Endodermal cell (in vitro differentiated cells): ENCODE measurements at places on chromosomes 4 and X. TPM values are rescaled to one million over a fixed set of nuclear protein-coding genes. Genes with fewer than 3 reads are reported as not detected.

GRCh38 chrX:10157032-10157341 is 212 bp downstream of the CLCN4 start:
- peak overlapping the region; percentile 78 for H3K4me3 ChIP-seq
- H3K27ac ChIP-seq, result peak overlapping the region; percentile 30
- H3K27me3 ChIP-seq, result no peaks in the 10 kb centered on the region
- DNase-seq, result no peak

DNA sequence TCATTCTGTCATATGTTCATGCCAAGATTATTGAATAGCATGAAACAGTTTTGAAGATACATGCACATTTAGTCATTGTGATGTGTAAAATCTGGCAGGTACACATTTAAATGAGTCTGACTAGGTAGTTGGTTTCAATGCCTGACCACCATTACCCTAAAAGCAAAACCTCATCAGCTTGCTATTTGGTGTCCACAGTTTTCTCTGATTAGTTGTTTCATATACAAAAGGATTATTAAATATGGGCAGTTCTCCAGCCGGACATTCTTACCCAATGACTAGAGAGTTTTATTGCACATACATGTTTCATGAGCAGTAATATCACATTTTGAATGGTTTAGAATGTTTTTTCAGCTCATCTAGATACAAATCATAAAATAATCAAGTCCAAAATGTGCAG is 23.7 kb downstream of the DCHS2 start:
- no peak for DNase-seq
- H3K27ac ChIP-seq, result no peak overlapping the region
- no peaks in the 10 kb centered on the region for H3K4me1 ChIP-seq
- no peak overlapping the region for H3K4me3 ChIP-seq
- no peaks in the 10 kb centered on the region for H3K27me3 ChIP-seq
- no peaks in the 10 kb centered on the region for H3K36me3 ChIP-seq

GRCh38 chrX:14355556-14355955 is 173.8 kb upstream of the GLRA2 start:
- no peak for DNase-seq
- H3K27ac ChIP-seq, result no peak overlapping the region
- H3K4me1 ChIP-seq, result peaks cover 8% of the 10 kb centered on the region
- no peaks in the 10 kb centered on the region for H3K27me3 ChIP-seq

DNA sequence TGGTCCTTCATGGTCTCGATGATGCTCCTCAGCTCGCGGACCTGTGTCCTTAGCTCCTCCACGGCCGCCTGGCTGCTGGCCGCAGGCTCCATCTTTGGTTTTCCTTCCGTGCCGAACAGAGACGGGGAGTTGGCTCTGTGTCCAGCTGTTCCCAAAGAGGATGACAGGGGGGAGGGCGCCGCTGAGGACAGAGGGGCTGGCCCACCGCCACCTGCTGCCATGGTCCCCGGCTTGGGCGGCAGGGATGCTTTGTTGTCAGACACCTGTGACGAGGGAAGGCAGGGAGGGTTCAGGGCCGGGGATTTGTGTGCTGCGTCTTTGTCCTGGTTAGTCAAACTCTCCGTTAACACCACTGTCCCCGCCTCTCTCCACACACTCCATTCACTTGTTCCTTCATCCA is 26.6 kb upstream of the MAP3K15 start:
- H3K4me1 ChIP-seq, result no peaks in the 10 kb centered on the region
- no peak overlapping the region for H3K27ac ChIP-seq
- no peaks in the 10 kb centered on the region for H3K36me3 ChIP-seq
- no peak for DNase-seq
- H3K4me3 ChIP-seq, result no peak overlapping the region
- no peaks in the 10 kb centered on the region for H3K27me3 ChIP-seq

- no peaks in the 10 kb centered on the region for H3K27me3 ChIP-seq
- no peak overlapping the region for H3K4me3 ChIP-seq
- no peak for DNase-seq
- no peaks in the 10 kb centered on the region for H3K4me1 ChIP-seq
- H3K36me3 ChIP-seq, result peaks cover 27% of the 10 kb centered on the region
These were observed 60.7 kb downstream of the BLTP1 start for GRCh38 chr4:122212880-122213279.

DNA sequence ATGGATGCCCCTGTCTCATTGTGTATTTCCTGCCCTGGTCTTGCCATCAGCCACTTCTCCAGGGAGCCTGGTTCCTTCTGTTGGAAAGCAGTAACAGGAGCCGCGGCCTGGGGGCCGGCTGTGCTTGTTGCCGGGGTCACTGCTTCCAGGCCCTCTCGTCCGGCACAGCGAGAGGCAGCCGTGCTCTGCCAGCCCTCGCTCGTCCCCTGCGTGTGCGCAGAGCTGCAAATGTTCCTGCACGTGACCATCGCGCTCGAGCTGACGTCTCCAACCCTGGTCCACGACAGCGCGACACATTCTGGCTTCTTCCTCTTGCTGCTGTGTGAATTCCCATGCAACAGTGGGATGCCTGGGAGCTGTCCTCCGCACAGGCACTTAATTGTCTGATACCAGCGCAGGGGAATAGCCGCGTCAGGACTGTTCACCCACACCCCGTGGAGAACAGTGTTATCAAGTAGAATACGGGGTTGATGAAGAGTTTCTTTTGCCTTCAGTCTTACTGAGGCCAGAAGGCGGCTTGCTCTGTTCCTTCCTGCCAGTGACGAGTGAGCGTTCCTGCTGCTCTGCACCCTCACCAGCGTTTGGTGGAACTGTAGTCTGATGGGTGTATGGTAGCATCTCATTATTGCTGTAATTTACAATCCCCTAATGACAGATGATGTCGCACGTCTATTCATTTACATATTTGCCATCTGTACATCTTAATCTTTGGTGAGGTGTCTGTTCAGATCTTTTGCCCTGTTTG is 12.3 kb downstream of the PDE6B start:
- H3K36me3 ChIP-seq, result no peaks in the 10 kb centered on the region
- peak overlapping the region; percentile 57 for H3K27ac ChIP-seq
- peak; percentile 39 for DNase-seq
- no peak overlapping the region for H3K4me3 ChIP-seq
- H3K27me3 ChIP-seq, result no peaks in the 10 kb centered on the region

GRCh38 chrX:38982370-38982769 is 181.1 kb downstream of the MID1IP1 start:
- no peaks in the 10 kb centered on the region for H3K36me3 ChIP-seq
- no peaks in the 10 kb centered on the region for H3K4me1 ChIP-seq
- H3K27ac ChIP-seq, result no peak overlapping the region
- H3K4me3 ChIP-seq, result no peak overlapping the region

DNA sequence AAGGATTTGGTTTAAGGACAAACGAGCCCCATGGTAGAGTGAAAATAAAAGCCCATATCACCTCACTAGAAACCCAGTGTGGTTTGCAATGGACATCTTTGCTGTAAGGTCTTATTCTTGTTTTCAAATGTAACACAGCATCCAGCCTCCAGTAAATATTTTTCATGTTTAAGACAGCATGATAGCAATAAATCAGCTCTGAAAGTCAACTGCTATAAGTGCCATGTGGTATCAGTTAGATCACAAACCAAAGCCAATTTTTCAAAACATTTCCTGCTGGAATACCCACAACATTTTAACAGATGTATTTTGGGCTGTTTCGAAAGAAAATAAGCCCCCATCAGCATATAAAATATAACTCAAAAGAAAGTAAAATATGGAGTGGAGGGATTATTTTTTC is 24.0 kb upstream of the SCML1 start:
- no peaks in the 10 kb centered on the region for H3K36me3 ChIP-seq
- no peaks in the 10 kb centered on the region for H3K27me3 ChIP-seq
- no peak for DNase-seq

- no peaks in the 10 kb centered on the region for H3K27me3 ChIP-seq
- H3K27ac ChIP-seq, result no peak overlapping the region
- no peak overlapping the region for H3K4me3 ChIP-seq
- H3K36me3 ChIP-seq, result no peaks in the 10 kb centered on the region
- no peak for DNase-seq
These were observed 597.1 kb downstream of the MID1IP1 start for GRCh38 chrX:39398215-39398962.

DNA sequence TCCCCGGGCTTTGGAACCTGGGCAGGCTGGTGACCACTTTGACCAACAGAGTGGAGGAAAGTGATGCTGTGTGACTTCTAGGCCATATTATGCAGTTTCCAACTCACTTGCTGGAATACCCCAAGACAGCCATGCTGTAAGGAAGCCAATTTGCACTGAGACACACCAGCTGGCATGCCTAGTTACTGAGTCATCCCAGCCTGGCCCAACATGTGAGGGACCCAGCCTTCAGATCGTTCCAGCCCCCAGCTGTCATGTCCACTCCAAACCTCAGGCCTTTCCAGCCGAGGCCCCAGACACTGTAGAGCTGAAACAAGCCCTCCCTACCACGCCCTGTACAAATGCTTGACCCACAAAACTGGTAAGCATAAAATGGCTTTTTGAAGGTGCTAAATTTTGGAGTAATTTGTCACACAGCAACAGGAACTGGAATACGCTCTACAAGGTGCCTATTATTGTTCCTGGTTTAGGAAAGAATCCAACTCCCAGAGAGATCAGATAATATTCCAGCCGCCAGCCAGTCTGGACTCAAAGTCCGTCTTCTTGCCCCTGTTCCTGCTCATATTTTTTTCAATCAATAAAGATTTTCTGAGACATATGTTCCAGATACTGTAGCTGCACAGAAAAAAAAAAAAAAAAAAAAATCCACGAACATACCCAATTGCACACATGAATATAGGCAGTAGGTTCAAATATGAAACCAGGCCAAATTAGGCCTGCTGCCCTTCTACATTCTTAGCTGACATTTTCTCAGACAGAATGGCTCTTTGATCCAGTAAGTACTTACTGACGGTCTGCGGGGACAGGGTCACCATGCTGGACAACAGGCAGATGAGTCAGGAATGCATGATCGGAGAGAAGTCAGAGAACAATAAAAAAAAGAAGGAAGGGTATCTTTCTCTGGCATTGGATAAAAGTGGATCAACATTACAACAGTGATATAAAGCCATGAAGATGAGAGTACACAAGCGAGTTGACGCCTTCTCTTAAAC is 35.1 kb downstream of the SH3KBP1 start:
- no peak overlapping the region for H3K4me3 ChIP-seq
- H3K36me3 ChIP-seq, result no peaks in the 10 kb centered on the region
- no peak for DNase-seq
- H3K27ac ChIP-seq, result no peak overlapping the region
- H3K27me3 ChIP-seq, result no peaks in the 10 kb centered on the region

- H3K27ac ChIP-seq, result no peak overlapping the region
- H3K4me1 ChIP-seq, result no peaks in the 10 kb centered on the region
- no peaks in the 10 kb centered on the region for H3K36me3 ChIP-seq
- no peak overlapping the region for H3K4me3 ChIP-seq
These were observed 40.9 kb upstream of the PRDM8 start for GRCh38 chr4:80156410-80156809.

DNA sequence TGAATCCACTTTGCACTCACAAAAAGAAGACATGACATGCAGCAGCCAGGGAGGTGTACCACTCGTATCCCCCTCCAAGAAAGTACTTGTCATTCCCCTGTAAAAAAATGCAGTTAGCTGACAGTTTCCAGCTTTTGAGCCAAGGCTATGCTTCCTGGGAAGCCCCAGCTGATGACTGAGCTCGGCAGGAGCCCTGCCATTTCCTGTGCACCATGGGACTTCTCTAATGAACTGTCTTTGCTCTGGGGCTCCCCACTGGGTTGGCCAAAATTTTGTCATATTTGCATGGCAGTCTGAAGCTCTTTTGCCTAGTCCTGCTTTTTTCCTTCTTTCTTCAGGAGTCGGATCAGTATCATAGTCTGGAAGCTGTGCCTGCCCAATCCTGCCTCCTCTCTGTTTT is 104.5 kb upstream of the MAOA start:
- H3K4me1 ChIP-seq, result peaks cover 3% of the 10 kb centered on the region
- H3K4me3 ChIP-seq, result no peak overlapping the region
- DNase-seq, result peak; percentile 71
- no peak overlapping the region for H3K27ac ChIP-seq
- H3K27me3 ChIP-seq, result no peaks in the 10 kb centered on the region

- DNase-seq, result no peak
- H3K36me3 ChIP-seq, result no peaks in the 10 kb centered on the region
- no peak overlapping the region for H3K4me3 ChIP-seq
- no peak overlapping the region for H3K27ac ChIP-seq
These were observed 26.4 kb downstream of the CDKN2AIP start for GRCh38 chr4:183470821-183471220.

- H3K27me3 ChIP-seq, result no peaks in the 10 kb centered on the region
- peak; percentile 16 for DNase-seq
- no peak overlapping the region for H3K27ac ChIP-seq
- H3K4me1 ChIP-seq, result no peaks in the 10 kb centered on the region
These were observed 32.5 kb downstream of the HTRA3 start for GRCh38 chr4:8301851-8302730.

DNA sequence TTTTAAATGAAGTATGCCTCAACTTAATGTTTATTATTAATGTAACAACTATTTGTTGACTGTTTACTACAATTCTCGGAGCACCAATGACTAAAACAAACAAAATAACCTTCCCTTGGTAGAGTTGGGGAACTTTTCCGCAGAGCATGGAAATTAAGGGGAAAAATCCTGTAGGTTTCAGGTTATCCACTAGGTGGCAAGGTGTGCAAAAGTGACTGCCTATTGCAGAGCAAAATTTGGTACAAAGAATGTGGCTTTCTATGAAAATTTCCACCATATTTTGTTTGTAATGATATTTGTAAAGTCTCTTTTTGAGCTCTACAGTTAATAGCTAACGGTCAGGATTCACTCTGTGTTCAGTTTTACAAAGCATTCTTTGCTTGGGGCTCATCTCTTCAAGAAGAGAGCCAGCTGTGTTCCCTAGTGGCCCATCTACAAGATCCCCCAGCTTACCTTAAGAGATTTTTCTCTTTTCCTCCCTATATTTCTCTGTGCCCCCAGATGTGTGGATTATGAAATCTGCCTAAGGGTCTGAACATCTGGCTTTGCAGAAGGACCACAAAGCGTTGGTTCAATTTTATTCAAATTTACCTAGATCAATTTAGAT is 61.1 kb downstream of the FBXO8 start:
- H3K36me3 ChIP-seq, result no peaks in the 10 kb centered on the region
- H3K4me1 ChIP-seq, result no peaks in the 10 kb centered on the region
- H3K27me3 ChIP-seq, result peaks cover 57% of the 10 kb centered on the region
- H3K4me3 ChIP-seq, result no peak overlapping the region

Gene TCEAL7
- 4.7 to 19.7 TPM (median 6.7 TPM) in 3 replicates for total RNA-seq

Gene ARHGAP36
- total RNA-seq, result 0.24 and 0.93 TPM in 2 replicates

Gene REPS2
- 14.7 and 16.6 TPM in 2 replicates for total RNA-seq

Gene FAM9C
- total RNA-seq, result not detected in 3 replicates

Gene UGT2B11
- not detected in 2 replicates for total RNA-seq

Gene CFAP47
- total RNA-seq, result 0.18 and 0.26 TPM in 2 replicates

Gene RAB33A
- total RNA-seq, result 2.1 TPM in 1 of 3 replicates, not detected in the others

Gene LRRC66
- 0.15 to 0.29 TPM in 2 of 3 replicates, not detected in the other for total RNA-seq

Gene SULT1E1
- not detected in 2 replicates for total RNA-seq
